Smooth muscle cell of the coronary artery (primary cell): ENCODE measurements at places on chromosomes 1 and 21. TPM values are rescaled to one million over a fixed set of nuclear protein-coding genes. Genes with fewer than 3 reads are reported as not detected.

OR6N1 gene
- not detected in 2 replicates for total RNA-seq

SAMSN1 gene
- total RNA-seq = not detected in 2 replicates

FCRL6 gene
- not detected in 2 replicates for total RNA-seq

SLC45A3 gene
- 0.82 and 5.9 TPM in 2 replicates for total RNA-seq

CD244 gene
- total RNA-seq = 0.15 TPM in 1 of 2 replicates, not detected in the other

NHLH1 gene
- not detected in 2 replicates for total RNA-seq

CYP4Z1 gene
- not detected in 2 replicates for total RNA-seq

SELL gene
- total RNA-seq = 2.3 TPM in 1 of 2 replicates, not detected in the other

IFFO2 gene
- total RNA-seq = 8.4 and 15.3 TPM in 2 replicates

CACNA1E gene
- total RNA-seq = not detected in 2 replicates

CA6 gene
- not detected in 2 replicates for total RNA-seq

CYYR1 gene
- under 0.01 and 0.35 TPM in 2 replicates for total RNA-seq
